Right renal cortex interstitium (tissue), 3 donors: ENCODE measurements at places on chromosomes 7 and 10. TPM values are rescaled to one million over a fixed set of nuclear protein-coding genes. Genes with fewer than 3 reads are reported as not detected.

GCK gene
- 3.4 TPM for polyA plus RNA-seq

ZP3 gene
- 2.5 TPM for polyA plus RNA-seq

SCIN gene
- polyA plus RNA-seq = 137 TPM

C10orf67 gene
- polyA plus RNA-seq = 1.9 TPM

ASIC3 gene
- polyA plus RNA-seq = 1.1 TPM

C10orf62 gene
- polyA plus RNA-seq = 0.35 TPM

CPA1 gene
- polyA plus RNA-seq = 2.5 TPM

ANKRD30A gene
- not detected for polyA plus RNA-seq

SPDYE11 gene
- 0.50 TPM for polyA plus RNA-seq

DNA sequence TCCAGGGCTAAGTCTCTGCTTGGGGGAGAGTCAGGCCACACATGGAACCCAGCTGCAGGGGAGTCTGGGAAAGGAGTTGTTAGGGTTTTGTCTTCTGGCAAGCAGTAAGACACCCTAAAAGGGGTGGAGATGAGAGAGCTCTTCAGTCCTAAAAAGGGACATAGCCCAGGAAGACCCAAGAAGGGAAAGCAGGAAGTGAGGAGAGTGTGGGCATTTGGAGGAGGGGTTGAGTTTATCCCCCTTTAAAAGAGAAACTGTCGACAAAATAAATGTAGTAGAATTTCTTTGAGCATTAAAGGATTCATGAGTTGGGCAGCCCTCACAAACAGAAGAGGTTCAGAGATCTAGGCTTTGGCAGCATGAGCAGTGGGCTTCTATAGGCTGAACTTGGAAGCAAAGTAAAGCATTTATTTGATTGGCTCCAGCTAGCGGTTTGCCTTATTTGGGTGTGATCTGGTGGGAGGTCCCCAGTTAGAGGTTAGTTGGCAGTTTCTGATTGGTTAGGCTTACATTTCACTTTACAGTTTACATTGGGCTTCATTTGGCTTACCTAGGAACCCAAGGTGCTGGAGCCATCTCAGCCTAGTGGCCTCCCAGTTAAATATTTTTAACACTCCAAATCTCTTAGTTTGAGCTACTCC lies 246.7 kb downstream of the CAMK1D start:
- no peak for DNase-seq

GRCh38 chr7:1113548-1113885 lies 25.6 kb downstream of the GPER1 start:
- no peak for DNase-seq

DNA sequence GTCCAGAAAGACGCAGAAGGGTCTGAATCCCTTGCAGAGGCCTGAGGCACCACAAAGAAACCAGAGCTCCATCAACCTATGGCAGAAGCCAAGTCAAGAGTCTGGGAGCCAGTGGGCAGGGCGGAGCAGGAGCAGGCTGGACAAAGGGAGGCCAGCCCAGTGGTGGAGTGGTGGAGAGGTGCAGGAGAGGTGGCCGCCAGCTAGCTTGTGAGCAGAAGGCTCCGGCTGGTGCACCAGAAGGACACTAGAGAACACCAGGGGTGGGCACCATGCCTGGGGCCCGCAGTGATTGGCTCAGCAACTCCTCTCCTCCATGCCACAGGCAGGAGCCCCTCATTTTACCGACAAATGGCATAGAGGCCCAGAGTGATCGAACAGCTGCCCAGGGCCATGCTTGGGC lies 186.6 kb downstream of the GRID1 start:
- DNase-seq = no peak

GRCh38 chr7:104550362-104550761 lies 222.0 kb downstream of the LHFPL3 start:
- DNase-seq = no peak

- no peak for DNase-seq
Observed at GRCh38 chr7:81515009-81515408, 254.8 kb downstream of the HGF start.

- no peak for DNase-seq
Observed at GRCh38 chr7:35727571-35727970, 32.6 kb upstream of the HERPUD2 start.

DNA sequence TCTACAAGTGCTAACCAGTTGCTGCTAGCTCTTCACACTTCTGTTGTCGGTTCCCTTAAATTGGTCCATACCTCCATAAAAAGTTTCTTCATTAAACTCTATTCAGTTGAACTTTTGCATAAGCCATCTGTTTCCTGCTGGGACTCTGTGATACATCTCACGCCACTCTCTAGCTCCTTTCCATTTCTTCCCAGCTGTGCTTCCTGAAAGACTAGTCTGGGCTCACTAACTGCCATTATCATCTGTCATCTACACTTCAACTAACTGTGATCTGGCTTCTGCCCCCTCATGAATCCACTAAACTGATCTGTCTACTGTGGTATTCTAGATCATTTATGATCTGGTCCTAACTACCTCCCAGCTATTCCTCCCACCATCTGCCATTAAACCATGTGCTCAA lies 78.3 kb downstream of the ELAPOR2 start:
- DNase-seq = no peak

- no peak for DNase-seq
Observed at GRCh38 chr10:52347327-52347667, 33.2 kb downstream of the DKK1 start.

DNA sequence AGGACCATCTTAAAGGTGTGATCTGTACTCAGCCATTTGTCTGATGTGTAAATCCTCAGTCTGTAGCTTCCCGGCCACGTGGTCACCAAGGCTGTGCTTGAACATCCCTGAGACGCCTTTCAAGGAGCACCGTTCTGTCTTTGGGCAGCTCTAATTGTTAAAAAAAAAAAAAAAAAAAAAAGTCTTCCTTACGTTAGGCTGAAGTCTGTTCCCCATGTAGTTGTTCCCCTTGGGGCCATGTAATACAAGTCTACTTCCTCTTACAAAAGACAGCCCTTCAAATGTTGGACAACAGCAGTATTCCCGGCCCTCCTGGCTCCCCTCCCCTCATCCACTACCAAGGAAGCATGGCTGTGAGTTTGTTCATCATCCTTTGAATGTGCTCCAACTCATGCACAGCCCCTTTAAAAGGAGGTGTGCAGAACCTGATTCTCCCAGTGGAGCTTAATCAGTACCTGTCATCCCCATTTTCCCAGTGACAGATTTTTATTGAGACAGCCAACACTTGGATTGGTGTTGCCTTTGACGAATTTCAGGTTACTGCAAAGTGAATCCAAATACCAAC lies 392.2 kb upstream of the GALNT17 start:
- DNase-seq = no peak

- DNase-seq = no peak
Observed at GRCh38 chr10:75431180-75432111, at the start of gene LRMDA. Gene LRMDA, plus strand, starts transcription at chr10:75431624.

DNA sequence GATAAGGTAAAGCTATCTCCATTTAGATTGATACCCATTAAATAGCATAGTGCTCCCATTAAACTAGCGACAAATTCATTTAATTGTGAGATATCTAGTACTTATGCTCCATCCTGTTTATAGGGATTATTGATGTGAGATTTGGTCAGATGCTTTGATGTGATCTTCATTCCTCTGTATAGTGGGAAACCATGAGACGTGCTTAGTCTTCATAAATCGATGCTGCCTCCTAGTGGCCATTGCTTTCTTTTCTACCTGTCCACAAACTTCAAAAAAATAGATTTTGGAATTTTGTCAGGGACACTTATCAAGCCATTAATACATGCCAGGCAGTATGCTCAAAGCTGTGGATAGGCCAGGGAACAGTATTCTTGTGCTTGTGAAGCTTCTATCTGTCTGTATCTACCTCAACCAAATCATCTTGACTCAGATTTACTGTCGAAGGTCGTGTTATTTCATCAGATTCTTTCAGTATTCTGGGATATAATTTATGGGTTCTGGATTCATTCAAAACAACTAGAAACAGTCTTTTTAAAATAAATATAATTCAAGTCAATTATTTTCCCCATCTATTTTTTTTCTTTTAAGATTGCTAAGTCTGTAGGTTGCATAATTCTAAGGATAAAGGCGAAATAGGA lies 12.0 kb downstream of the LSM8 start:
- no peak for DNase-seq

GRCh38 chr7:34928052-34928451 lies 109.2 kb downstream of the DPY19L1 start:
- no peak for DNase-seq

- peak; percentile 37 for DNase-seq
Observed at GRCh38 chr7:139588632-139589031, 65.1 kb downstream of the CLEC2L start.

DNA sequence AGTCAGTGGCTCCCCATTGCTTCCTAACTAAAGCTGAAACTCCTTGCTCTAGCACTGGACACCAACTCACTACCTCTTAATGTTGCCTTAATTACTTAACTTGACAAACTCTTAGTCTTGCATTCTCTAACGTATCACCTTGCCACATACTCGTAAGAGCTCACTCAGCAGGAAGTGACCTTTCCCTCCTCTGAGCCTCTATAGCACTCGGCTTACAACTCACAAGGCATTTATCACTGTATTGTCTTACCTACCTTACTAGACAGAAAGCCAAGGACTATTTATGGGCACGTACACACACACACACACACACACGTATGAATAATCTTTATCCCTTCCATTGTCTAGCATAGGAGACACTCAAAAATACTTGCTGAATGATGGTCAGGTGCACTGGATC lies 21.2 kb downstream of the CEP41 start:
- no peak for DNase-seq

GRCh38 chr10:69901628-69902505 lies 100.2 kb downstream of the COL13A1 start:
- DNase-seq = no peak

DNA sequence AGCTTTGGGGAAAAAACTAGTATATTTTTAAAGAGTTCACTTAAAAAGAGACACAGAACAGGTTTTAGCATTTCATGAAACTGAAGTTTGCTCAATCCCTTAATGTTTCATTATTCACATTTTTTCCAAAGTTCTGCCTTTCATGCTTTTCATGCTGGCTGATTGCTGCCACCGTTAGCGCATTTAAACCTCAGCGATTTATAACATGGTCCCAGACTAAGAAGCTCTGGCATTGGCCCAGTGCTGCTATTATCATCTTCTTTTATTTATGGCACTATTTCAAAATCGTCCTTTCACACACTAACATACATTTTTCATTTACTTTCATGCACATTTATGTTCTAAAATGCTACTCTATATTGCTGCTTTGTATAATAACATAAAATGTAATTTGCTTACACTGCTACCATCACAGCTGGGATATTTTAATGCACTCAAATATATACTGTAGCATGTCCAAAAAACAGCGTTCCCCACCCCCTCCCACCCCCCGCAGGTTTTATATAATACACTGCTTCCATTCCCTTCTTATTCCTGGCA lies 141.9 kb downstream of the MPP7 start:
- DNase-seq = no peak

DNA sequence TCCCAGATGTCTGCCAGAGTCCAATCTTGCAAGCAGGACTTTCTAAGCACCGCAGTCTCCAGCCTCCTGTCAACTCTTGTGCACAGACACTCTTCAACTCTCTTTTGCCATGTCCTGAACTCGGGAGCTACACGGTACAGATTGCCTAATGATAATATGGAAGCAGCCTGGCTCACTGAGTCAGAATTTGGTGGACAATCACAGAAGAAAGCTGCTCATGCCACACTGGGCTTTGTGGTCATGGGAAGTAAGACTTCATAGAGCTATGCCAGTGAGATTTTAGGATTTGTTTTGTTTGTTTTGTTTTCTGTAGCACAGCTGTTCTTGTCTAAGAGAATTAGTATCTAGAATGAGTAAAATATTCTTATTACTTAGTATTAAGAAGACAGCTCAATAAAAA lies 144.1 kb upstream of the PRSS58 start:
- no peak for DNase-seq

- DNase-seq = no peak
Observed at GRCh38 chr7:22610263-22610662, 110.3 kb upstream of the STEAP1B start.

- no peak for DNase-seq
Observed at GRCh38 chr7:70408477-70408876, 723.5 kb upstream of the GALNT17 start.

- no peak for DNase-seq
Observed at GRCh38 chr7:109964780-109965179, 1126.1 kb upstream of the LRRN3 start.

DNA sequence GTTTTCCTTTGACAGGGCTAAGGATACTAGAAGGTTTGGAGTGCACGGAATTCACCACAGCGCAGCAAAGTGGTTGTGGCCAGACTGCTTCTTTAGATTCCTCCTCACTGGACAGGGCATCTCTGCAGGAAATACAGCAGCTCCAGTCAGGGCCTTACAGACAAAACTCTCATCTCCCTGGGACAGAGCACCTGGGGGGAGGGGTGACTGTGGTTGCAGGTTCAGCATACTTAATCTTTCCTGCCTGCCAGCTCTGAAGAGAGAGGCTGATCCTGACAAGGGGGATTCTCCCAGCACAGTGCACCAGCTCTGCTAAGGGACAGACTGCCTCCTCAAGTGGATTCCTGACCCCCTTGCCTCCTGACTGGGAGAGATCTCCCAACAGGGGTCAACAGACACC lies 1257.9 kb downstream of the NXPH1 start:
- no peak for DNase-seq

- DNase-seq = no peak
Observed at GRCh38 chr7:19709249-19709578, 377 bp upstream of the POLR1F start.

- DNase-seq = no peak
Observed at GRCh38 chr10:29646960-29647461, 12.2 kb upstream of the SVIL start.

DNA sequence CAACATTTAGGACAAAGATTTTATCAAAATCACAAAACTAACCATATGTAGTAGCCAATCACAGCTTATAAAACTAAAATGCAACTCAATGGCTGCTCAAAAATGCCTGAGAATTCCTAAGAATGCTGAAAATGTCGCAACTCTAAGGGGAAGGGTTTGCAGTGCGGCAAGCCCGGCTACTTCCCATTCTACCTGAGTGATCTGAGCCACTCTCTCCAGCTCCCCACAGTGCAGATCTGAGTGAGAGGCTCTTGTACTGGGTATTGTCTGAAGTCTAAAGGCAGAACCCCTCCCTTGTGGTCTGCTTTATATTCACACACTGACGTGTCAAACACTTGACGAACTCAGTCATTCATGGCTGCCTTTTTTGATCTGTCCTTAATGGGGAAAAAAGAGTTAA lies 28.9 kb downstream of the RAB11FIP2 start:
- no peak for DNase-seq

- DNase-seq = no peak
Observed at GRCh38 chr7:5528815-5529442, 105.3 kb upstream of the TNRC18 start.

DNA sequence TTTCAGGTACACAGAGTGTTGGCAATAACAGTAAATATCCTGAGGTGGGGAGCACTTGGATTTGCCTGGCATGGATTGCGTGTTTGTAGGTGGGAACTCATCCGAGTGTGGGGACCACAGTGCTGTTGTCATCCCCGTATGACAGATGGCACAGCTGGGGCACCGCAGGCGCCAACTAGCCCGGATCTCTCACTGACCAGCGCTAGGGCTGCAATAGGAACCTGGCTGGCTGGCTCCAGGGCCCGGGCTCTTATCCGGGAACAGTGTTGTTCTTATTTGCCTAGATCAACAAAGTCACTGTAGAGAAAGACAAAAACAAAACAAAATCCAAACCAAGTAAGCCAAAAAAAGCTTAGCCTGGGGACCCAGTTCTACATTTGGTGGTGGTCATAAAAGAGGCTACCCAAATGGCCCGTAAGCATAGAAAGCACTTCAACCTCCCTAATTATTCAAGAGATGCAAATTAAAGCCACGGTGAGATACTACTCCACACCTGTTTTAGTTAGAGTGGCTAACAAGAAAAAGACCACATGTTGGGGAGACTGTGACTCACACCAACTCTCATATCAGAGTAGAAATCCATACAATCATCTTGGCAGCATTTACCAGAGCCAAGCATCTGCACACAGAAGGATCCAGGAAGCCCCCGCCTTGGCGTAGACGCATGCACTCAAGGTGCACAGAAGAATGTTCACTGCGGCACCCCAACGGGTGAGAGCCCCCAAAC lies 27.2 kb upstream of the PFKFB3 start:
- no peak for DNase-seq
